ENCODE measurements at places on chromosomes 16 and 17.

- no peak for DNase-seq
Measured at GRCh38 chr17:20207262-20207985, 198.3 kb downstream of the SPECC1 start.

GRCh38 chr16:76243620-76244019 is 33.6 kb upstream of the CNTNAP4 start:
- DNase-seq, result no peak

DNA sequence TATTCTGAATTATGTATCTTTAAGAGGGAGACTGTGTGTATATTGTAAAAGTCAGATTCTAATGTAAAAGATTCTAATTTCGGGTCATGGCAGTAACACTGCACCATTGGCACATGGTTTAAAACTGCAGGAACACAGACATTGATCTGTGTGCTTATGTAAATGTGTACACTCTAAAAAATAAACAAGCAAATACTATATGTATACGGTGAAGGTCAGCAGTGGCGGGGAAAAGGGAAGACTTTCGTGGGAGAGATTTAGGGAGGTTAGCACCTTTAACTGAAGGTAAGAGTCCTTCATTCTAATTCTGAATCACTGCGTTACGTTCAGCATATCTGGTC is 157.8 kb upstream of the FAM20A start:
- no peak for DNase-seq

DNA sequence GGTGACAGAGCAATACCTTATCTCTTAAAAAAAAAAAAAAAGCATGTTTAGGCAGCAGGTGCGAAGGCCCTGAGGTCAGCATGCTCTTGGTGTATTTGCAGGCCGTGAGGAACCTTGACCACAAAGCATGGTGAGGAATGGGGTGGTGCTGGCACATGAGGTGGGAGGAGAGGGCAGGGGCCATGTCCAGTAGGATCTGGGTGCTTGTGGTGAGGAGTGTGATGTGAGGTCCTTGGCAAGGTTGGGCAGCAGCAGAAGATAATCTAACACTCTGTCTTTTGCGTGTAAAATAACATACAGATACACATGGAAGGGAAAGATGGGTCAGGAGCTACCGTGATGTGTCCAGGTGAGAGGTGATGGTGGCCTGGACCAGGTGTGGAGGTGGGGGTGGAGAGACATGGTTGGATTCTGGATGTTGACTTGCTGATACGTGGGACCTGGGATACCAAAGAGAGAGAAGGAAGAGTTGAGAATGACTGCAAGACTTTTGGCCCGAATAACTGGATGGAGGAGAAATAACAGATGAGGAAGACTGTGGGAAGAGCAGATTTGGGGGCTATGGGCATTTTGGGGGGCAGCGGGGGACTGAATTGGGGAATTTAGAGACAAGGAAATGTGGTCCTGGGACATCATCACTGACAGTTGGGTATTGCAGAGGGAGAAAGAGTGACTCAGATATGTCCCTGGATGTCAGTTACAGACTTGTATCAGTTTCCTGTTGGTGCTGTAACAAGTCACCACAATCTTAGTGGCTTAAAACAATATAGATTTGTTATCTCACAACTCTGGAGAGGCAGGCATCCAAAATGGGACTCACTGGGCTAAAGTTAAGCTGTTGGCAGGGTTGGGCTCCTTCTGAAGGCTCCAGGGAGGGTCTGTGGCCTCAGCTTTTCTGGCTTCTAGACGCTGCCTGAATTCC is 274.9 kb downstream of the HAPSTR1 start:
- no peak for DNase-seq

DNA sequence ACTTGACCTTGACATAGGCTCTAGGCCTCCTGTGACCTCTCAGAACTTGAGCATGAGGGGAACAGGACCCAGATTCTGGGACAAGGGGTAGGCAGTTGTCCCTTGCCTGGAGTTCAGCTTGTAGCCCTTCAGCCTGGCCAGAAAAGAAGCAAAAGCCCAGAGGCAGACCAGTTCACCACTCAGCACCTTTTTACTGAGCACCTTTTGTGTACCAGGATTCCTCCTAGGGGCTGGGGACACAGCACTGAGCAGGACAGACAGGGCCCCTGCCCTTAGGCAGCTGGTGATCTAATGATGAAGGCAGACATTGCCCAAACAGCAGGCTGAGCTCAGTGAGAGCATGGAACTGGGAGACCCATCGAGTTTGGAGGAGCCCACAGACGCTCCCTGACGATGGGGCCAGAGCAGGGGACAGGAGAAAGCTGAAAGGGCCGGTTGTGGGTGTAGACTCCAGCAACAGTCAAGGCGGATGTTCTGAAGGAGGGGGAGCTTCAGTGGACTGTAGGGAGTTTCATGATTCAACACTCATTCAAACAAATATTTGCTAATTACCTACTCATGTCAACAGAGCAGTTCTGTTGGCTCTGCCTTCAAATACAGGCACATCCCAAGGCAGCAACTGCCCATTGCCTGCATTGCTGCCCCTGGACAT is 32.0 kb downstream of the SBK1 start:
- no peak for DNase-seq

DNA sequence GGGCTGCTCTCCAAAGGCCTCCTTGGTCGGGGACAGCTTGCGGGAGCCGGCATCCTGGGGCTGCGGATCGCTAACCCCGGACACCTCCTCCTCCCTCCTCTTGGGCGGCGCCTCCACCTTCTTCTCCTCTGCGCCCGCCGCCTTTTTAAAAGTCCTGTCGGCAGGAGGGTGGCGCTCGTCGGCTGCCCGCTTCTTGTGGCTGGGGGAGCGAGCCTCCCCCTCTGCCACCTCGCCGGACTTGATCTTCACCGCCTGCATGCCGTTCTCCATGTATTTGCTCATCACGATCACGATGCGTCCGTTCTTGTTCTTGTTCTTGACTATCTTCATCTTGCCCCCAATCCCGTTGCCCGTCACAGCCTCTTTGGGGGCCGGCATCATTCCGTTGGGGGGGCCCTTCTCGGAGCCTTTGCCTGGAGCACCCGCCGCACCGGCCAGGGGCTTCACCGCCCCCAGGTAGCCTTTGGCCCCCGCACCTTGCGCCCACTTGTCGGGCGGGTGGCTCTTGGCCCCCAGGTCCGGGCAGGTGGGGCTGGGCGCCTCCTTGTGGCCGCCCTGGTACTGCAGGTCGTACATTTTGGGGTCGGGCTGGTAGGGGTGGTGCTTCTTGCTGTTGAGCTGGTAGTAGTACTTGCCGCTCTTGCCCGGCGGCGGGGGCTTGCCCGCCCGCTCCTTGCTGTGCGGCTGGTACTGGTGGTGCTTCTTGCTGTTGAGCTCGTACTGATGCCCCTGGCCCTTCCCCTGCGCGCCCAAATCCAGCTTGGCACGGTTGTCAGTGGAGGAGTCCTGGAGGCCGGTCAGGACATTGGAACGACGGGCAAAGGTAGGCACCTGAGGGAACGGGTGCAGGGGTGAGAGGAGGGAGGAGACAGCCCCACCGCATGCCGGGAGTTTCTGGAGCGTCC is 4.4 kb downstream of the CBX4 start:
- peak; percentile 89 for DNase-seq

DNA sequence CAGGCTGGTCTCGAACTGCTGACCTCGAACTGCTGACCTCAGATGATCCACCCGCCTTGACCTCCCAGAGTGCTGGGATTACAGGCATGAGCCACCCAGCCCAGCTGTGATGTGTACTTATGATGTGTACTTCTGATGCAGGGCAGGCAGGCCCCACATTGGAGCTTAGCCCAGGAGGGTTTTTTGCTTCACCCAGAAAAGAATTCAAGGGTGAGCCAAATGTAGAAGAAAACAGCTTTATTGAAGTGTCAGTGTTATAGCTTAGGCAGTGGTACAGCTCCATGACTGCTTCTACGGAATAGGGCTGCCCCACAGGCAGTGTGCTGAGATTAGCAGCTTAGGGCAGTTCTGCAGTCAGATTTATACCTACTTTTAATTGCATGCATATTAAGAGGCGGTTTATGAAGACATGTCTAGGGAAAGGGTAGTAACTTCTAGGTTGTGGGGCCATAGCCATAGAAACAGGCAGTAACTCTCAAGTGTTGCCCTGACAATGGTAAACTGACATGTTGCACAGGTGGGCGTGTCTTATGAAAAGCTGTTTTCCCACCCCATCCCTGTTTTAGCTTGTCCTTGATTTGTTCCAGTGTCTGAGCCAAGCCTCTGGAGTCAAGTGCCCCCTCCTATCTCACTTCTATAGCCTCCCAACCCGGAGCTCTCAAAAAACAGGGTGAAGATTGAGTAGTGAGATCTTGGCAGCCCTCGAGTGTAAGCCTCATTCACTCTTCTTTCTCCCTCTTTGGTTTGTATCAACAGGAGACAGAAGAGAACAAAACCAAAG is 24.1 kb upstream of the POLR3E start:
- no peak for DNase-seq

DNA sequence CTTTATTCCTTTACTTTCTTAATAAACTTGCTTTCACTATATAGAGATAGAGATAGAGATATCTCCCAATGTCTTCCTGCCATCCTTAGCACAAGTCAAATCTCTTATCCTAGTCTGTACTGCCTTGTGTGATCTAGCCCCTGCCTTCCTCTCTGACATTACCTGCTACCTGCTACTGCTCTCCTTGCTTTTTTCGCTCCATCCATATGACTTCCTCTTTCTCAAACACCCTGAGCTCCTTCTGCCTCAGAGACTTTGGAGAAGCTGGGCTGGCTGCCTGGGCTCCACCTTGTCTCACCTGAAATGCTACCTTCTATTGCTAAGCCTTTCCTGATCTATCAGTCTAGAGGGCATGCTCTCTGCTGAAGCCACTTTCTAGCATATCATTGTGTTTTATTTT is 24.7 kb upstream of the WSB1 start:
- DNase-seq, result no peak

DNA sequence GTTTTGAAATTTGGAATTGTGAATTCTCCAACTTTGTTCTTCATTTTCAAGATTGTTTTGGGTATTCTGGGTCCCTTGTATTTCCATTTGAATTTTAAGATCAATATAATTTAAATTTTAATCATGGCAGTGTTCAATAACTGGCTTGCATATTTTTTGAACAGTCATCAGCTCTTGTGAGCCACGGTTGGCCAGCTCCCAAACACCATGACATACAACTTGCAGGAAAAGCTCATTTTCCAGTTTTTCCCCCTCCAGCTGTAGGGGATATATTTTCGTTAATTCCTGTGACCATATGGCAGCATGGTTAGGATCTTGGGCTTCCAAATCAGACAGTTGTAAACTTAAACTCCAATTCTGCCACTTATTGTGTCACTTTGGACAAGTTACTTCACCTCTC is 690.1 kb downstream of the WWOX start:
- no peak for DNase-seq

DNA sequence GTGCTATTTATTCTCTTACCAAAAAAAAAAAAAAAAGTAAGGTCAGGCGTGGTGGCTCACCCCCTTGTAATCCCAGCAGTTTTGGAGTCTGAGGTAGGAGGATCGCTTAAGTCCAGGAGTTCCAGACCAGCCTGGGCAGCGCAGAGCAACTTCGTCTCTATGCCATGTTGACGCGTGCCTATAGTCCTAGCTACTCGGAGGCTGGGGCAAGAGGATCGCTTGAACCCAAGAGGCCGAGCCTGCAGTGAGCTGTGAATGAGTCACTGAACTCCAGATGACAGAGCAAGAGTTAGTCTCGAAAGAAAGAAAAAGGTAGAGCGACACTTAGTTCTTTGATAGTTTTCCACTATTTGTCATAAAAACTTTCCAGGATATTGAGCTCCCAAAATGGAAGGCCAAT is 1.4 kb upstream of the TENT4B start:
- DNase-seq, result peak; percentile 65

GRCh38 chr17:41500131-41500911 is 5.1 kb downstream of the KRT13 start:
- no peak for DNase-seq

- no peak for DNase-seq
Measured at GRCh38 chr17:50185631-50186471, 15.6 kb downstream of the COL1A1 start.

DNA sequence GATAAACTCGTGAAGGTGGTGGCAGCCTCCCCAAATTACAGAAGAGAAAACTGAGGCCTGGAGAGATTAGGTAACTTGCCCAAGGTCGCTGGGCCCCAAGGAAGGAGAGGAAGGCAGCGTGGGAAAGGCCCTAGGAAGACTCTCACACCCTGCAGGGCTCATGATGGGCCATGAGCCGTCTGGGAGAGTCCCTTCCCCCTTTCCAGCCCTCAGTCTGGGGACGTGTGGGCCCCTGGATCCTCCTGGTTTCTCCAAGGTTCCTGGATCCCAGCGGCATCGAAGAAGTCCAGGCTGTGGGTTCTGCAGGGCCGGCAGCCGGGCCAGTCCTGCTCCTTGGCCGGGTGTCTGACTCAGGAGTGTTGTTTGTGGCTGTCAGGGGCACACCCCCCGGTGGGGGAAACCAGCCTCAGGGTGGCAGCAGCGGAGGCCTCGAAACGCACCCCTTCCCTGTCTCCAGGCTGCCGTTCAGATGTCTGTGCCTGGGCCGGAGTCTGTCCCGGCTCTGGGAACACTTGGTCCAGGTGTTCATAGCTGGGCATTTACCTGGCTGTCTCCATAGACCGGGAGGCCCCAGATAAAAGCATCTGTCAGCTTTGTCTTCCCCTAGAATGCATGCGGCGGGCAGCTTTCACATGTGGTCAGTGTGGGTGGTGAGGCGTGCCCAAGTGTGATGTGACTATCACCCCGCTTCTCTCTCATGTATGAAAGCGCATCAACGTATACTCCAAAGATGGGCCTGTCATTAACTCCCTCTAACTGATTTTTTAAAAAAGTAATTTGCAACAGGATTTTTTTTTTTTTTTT is 3.7 kb upstream of the RAP1GAP2 start:
- DNase-seq, result peak; percentile 87

GRCh38 chr17:39652587-39653315 is 12.4 kb upstream of the TCAP start:
- no peak for DNase-seq

- DNase-seq, result no peak
Measured at GRCh38 chr16:86676254-86676670, 97.9 kb downstream of the FOXL1 start.

- DNase-seq, result no peak
Measured at GRCh38 chr16:4180511-4180910, 61.4 kb downstream of the SRL start.

- no peak for DNase-seq
Measured at GRCh38 chr17:30117675-30118081, 1.1 kb downstream of the NSRP1 start.

- no peak for DNase-seq
Measured at GRCh38 chr17:45256114-45256966, 5.6 kb downstream of the SPATA32 start.

- DNase-seq, result no peak
Measured at GRCh38 chr16:86515777-86516622, 5.7 kb downstream of the FOXF1 start.

DNA sequence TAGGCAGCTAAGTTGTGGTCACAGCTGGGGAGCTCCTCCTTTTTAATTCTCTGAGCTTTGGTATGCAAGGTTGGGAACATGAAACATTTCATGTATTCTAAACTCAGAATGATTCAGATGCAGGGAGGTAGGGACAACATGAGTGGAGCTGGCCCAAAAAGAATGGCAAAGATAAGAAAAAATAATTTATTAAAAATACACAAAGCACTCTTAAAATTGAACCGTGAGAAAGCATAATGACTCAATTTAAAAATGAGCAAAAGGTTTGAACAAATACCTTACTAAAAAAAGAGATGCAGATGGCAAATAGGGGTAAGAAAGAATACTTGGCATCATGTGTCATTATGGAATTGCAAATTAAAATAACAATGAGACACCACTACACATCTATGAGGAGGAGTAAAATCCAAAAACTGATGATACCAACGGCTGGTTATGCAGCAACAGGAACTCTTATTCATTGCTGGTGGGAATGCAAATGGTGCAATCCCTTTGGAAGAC is 175.6 kb upstream of the IRX3 start:
- no peak for DNase-seq

GRCh38 chr17:49457564-49458535 is 37.2 kb upstream of the NGFR start:
- no peak for DNase-seq

GRCh38 chr16:16108759-16109158 is 114.5 kb downstream of the ABCC6 start:
- no peak for DNase-seq

Measured in activated CD8-positive, alpha-beta memory T cell treated with anti-CD3 and anti-CD28 coated beads, Interleukin-2, amount 50 U/mL, for 48 hours (primary cell).